SJCRH30 (cell line): ENCODE measurements at places on chromosomes 16 and 17. TPM values are rescaled to one million over a fixed set of nuclear protein-coding genes. Genes with fewer than 3 reads are reported as not detected.
A peak's percentile ranks its signal among the peaks of the same experiment; 100 is the strongest.

HOXB2 gene
- total RNA-seq, result 5.9 and 7.6 TPM in 2 replicates

GRCh38 chr16:51150165-51150887 is 744 bp downstream of the SALL1 start:
- H3K27ac ChIP-seq, result no peak overlapping the region
- no peaks in the 10 kb centered on the region for H3K36me3 ChIP-seq
- no peaks in the 10 kb centered on the region for H3K27me3 ChIP-seq
- H3K4me3 ChIP-seq, result peak overlapping the region; percentile 59

GRCh38 chr16:73420244-73420643 is 372.3 kb upstream of the ZFHX3 start:
- no peaks in the 10 kb centered on the region for H3K36me3 ChIP-seq
- no peaks in the 10 kb centered on the region for H3K4me1 ChIP-seq
- H3K27ac ChIP-seq, result no peak overlapping the region
- no peaks in the 10 kb centered on the region for H3K27me3 ChIP-seq

- H3K27me3 ChIP-seq, result no peaks in the 10 kb centered on the region
- peak overlapping the region; percentile 52 for H3K4me3 ChIP-seq
- no peak overlapping the region; the same call in 1 of the 2 replicates for H3K27ac ChIP-seq
- H3K4me1 ChIP-seq, result peaks cover 22% of the 10 kb centered on the region
- H3K36me3 ChIP-seq, result no peaks in the 10 kb centered on the region
These were observed 20.1 kb downstream of the CD7 start for GRCh38 chr17:82297280-82297713.

GRCh38 chr16:2023092-2024031 is 3.3 kb upstream of the NHERF2 start:
- peaks cover 25% of the 10 kb centered on the region; the same call in 1 of the 2 replicates for H3K27me3 ChIP-seq
- DNase-seq, result peak; percentile 93
- H3K4me1 ChIP-seq, result no peaks in the 10 kb centered on the region; the same call in 1 of the 2 replicates
- peak overlapping the region; percentile 17; the same call in 1 of the 2 replicates for H3K27ac ChIP-seq
- H3K36me3 ChIP-seq, result no peaks in the 10 kb centered on the region

GPRC5B gene
- total RNA-seq, result 7.1 and 7.8 TPM in 2 replicates

DRC7 gene
- total RNA-seq, result not detected in 2 replicates

GRCh38 chr16:88339930-88340754 is 42.6 kb upstream of the ZNF469 start:
- no peak overlapping the region for H3K27ac ChIP-seq
- H3K4me1 ChIP-seq, result no peaks in the 10 kb centered on the region
- DNase-seq, result no peak
- H3K4me3 ChIP-seq, result no peak overlapping the region

CLEC3A gene
- total RNA-seq, result not detected in 2 replicates

GRCh38 chr16:46620266-46621005 is 743 bp downstream of the SHCBP1 start:
- H3K27me3 ChIP-seq, result no peaks in the 10 kb centered on the region
- H3K36me3 ChIP-seq, result peaks cover 36% of the 10 kb centered on the region
- DNase-seq, result no peak
- H3K27ac ChIP-seq, result peak overlapping the region; percentile 88
- peaks cover 11% of the 10 kb centered on the region for H3K4me1 ChIP-seq

- H3K4me3 ChIP-seq, result no peak overlapping the region
- DNase-seq, result no peak
- no peak overlapping the region for H3K27ac ChIP-seq
- no peaks in the 10 kb centered on the region for H3K4me1 ChIP-seq
- H3K36me3 ChIP-seq, result no peaks in the 10 kb centered on the region
These were observed 19.1 kb downstream of the TRARG1 start for GRCh38 chr17:1298606-1299005.

GRCh38 chr17:69819316-69820087 is 255.5 kb upstream of the KCNJ16 start:
- H3K36me3 ChIP-seq, result no peaks in the 10 kb centered on the region
- H3K27me3 ChIP-seq, result no peaks in the 10 kb centered on the region
- no peak overlapping the region for H3K4me3 ChIP-seq
- no peak overlapping the region for H3K27ac ChIP-seq
- DNase-seq, result peak; percentile 3

- H3K4me1 ChIP-seq, result no peaks in the 10 kb centered on the region
- DNase-seq, result no peak
- H3K27ac ChIP-seq, result no peak overlapping the region
- no peaks in the 10 kb centered on the region for H3K27me3 ChIP-seq
- H3K36me3 ChIP-seq, result no peaks in the 10 kb centered on the region
These were observed 91.6 kb downstream of the XYLT1 start for GRCh38 chr16:17379121-17379571.

DNA sequence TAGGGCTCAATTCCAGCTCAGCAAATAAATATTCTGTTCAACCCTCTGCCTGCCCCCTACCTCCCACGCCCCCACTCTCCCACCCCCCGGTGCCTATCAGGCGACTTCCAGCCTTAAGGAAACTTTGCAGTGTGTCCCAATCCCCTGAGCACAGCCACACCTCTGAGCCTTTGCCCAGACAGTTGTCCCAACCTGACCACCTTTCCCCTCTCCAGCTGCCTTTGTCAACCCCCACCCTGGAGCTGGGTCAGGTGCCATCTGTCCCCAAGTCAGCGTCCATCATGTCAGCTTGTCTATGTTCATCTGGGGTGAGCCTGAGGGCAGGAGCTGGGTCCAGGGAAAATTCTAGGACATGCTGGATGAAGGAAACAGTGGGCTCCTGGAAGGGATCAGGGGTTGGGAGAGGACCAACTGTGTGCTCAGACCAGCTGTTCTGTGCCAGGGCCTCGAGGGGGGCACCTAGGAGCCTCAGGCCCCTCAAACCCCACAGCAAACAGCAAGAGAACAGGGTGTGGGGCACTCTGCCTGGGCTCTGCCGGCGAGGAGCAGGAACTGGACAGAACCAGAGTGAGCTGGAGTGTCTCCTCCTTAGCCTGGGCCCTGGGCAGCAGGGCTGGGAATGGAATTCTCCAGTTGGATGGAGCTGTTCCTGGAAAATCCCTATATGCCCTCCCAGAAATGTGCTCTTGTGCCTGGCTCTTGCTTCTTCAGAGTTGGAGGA is 17.8 kb downstream of the CDH16 start:
- no peaks in the 10 kb centered on the region for H3K36me3 ChIP-seq
- DNase-seq, result no peak
- H3K4me3 ChIP-seq, result no peak overlapping the region
- no peak overlapping the region for H3K27ac ChIP-seq
- H3K4me1 ChIP-seq, result peaks cover 29% of the 10 kb centered on the region

GRAP gene
- total RNA-seq, result 0.63 and 0.69 TPM in 2 replicates

DNA sequence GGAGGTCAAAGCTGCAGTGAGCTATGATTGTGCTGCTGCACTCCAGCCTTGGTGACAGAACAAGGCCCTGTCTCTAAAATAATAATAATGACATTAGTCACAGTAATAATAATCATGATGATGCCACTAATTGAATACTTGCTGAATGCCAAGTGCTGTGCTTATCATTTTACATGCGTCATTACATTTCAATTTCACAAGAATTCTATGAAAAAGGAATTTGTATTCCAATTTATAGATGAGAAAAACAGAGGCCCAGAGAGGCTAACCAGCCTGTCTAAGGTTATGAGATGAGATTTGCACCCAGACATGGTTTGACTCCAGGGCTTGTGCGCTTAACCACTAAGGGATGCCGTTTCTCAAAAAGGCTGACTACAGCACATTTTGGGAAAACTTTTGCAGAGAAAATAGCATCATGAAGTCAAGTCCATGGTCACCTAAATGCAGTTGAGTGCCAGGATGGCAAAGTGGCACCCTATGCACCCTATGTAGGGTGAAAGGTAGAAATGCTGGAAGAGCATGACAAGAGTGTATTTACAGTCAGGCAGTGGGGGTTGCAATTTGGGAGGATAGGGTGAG is 144.3 kb upstream of the CACNG3 start:
- H3K27me3 ChIP-seq, result no peaks in the 10 kb centered on the region
- H3K27ac ChIP-seq, result no peak overlapping the region
- no peak overlapping the region for H3K4me3 ChIP-seq

DNA sequence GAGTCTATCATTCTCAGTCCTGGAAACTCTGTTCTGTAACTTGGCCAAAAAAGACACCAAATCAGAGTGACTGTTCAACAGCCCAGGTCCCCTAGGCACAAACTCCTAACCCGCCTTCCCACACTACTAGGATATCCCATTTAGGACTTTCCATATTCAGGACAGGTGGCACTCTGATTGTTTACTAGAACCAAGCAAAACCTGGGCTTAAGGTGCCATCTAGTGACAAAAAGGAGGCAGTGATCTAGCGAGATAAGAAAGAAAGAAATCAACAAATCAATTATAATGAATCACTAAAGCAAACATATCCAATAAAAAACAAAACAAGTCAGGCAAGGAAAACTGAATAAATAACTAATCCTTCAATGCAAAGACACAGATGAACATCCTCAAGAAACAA is 203.9 kb downstream of the CEP112 start:
- no peaks in the 10 kb centered on the region; the same call in 1 of the 2 replicates for H3K36me3 ChIP-seq
- peak; percentile 30 for DNase-seq
- no peak overlapping the region for H3K4me3 ChIP-seq
- H3K4me1 ChIP-seq, result no peaks in the 10 kb centered on the region

SCGB1C2 gene
- total RNA-seq, result not detected in 2 replicates

GRCh38 chr17:72618001-72618509 is 474.4 kb downstream of the SLC39A11 start:
- H3K27me3 ChIP-seq, result peaks cover 42% of the 10 kb centered on the region
- DNase-seq, result no peak
- H3K36me3 ChIP-seq, result no peaks in the 10 kb centered on the region
- no peaks in the 10 kb centered on the region for H3K4me1 ChIP-seq
- no peak overlapping the region for H3K4me3 ChIP-seq

- no peak for DNase-seq
- H3K27me3 ChIP-seq, result no peaks in the 10 kb centered on the region
- no peaks in the 10 kb centered on the region for H3K36me3 ChIP-seq
These were observed 51.0 kb downstream of the MYH3 start for GRCh38 chr17:10606110-10606509.

GRCh38 chr16:85359147-85359822 is 247.0 kb upstream of the CIBAR2 start:
- no peak for DNase-seq
- peaks cover 41% of the 10 kb centered on the region for H3K4me1 ChIP-seq
- no peaks in the 10 kb centered on the region for H3K27me3 ChIP-seq
- H3K4me3 ChIP-seq, result no peak overlapping the region

DNA sequence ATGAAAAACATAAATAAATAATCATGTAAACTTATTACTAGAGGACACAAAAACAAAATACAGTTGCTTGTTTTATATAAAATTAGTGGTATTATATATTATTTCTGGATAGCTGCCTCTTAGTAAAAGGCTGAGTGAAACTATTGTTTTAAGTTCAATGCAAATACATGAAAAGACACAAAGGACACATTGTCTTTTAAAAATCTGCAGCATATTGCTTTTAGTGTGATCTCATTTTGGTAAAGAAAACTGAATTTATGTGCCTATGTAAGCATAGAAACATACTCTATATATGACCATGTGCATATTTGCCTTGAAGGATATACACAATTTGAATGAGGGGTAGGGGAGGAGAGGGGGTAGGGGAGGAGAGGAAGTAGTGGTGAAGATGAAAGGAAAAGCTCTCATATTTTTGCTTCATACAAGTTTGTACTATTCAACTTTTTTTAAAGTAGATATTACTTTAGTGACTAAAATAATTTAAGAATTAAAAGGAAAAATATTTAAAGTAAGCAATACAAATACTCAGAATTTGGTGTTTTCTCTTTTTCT is 5.8 kb downstream of the ABCA10 start:
- H3K27ac ChIP-seq, result no peak overlapping the region
- H3K36me3 ChIP-seq, result no peaks in the 10 kb centered on the region
- DNase-seq, result no peak
- H3K27me3 ChIP-seq, result no peaks in the 10 kb centered on the region

SLC26A11 gene
- 8.6 and 14.7 TPM in 2 replicates for total RNA-seq

DNA sequence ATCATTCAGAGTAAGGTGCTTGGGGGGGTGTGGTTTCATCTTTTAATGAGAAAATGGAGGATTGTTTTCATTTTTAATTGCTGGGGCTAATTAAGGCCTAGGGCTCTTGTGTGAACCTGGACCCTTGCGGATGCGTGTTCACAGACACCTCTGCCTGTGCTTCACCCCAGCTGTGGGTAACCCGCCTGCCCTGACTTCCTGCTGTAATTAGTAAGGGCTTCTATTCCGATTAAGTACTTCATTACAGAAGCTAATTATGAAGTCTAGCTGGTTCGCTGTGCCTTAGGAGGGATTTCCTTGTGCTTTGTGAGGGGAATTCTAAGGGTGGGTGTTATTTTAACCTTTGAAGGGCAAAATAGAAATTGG is 215.3 kb downstream of the PMP22 start:
- no peak overlapping the region for H3K4me3 ChIP-seq
- H3K27me3 ChIP-seq, result peaks cover 9% of the 10 kb centered on the region
- no peak overlapping the region for H3K27ac ChIP-seq
- H3K4me1 ChIP-seq, result no peaks in the 10 kb centered on the region

- H3K27ac ChIP-seq, result no peak overlapping the region
- DNase-seq, result no peak
- H3K4me1 ChIP-seq, result no peaks in the 10 kb centered on the region
- H3K27me3 ChIP-seq, result no peaks in the 10 kb centered on the region
- H3K36me3 ChIP-seq, result peaks cover 10% of the 10 kb centered on the region
- H3K4me3 ChIP-seq, result no peak overlapping the region
These were observed 12.8 kb downstream of the SMIM5 start for GRCh38 chr17:75645889-75646637.

DNA sequence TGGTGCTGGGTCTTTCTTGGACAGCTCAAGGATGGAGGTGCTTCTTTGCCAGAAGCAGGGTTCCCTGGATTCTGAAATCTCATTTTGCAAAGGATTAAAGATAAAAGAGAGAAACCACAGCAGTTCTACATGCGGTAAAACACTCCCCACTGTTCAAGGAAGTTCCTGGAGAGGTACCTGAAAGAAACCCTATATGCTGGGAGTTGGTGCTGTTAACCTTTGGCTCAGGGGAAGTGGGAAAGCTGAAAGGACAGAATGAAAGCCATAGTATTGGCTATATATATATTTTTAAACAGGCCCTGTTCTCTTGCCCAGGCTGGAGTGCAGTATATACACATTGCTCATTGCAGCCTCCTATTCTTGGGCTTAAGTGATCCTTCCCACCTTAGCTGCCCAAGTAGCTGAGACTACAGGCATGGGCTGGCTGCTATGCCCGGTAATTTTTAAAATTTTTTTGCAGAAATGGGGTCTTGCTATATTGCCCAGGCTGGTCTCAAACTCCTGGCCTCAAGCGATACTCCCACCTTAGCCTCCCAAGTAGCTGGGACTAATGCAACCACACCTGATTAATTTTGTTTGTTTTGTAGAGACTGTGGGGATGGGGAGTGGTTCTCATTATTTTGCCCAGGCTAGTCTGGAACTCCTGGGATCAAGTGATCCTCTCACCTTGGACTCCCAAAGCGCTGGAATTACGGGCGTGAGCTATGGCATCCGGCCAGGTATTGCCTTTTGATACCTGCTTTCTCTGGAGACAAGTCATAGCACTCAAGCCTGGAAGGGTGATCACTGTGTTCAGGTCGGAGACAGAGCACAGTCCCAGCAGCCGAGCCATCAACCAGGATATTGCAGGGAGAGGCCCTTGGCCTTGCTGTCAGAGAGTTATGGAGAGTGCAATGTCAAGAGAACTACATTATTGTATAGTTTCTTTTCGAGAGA is 55.2 kb downstream of the MSI2 start:
- H3K4me1 ChIP-seq, result no peaks in the 10 kb centered on the region
- no peaks in the 10 kb centered on the region; the same call in 1 of the 2 replicates for H3K36me3 ChIP-seq
- no peaks in the 10 kb centered on the region for H3K27me3 ChIP-seq
- DNase-seq, result no peak

- H3K27me3 ChIP-seq, result no peaks in the 10 kb centered on the region
- H3K36me3 ChIP-seq, result no peaks in the 10 kb centered on the region
- no peak overlapping the region for H3K27ac ChIP-seq
- no peak for DNase-seq
- no peaks in the 10 kb centered on the region for H3K4me1 ChIP-seq
These were observed 3.7 kb downstream of the CRISPLD2 start for GRCh38 chr16:84823484-84823883.
